ENCODE measurements at places on chromosomes 16 and 17.

DNA sequence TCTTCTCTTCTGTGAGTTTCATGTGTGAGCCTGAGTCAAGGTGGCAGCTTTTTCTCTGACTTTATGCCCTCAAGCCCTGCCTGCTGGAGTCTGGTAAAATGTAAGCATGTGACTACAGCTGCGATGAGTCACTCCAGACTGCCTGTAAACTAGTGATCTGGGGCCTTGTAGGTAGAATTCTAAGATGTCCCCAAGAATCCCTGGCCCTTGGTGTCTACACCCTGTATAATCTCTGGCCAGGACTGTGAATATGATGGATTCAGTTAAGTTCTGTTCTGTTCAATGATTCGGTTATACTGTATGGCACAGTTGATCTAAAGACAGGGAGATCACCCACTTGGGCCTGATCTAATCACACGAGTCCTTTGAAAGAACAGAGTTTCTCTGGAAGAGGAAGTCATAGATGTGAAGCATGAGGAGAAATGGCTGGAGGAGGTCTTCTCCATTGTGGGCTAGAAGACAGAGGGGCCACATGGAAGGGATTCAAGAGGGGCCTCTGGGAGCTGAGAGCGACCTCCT, 29.8 kb downstream of the PRSS54 start:
- no peak for DNase-seq

- DNase-seq, result no peak
Observed at GRCh38 chr17:8922451-8922850, 43.1 kb downstream of the PIK3R5 start.

GRCh38 chr17:2013994-2014317, 11.2 kb downstream of the RTN4RL1 start:
- DNase-seq, result no peak

- DNase-seq, result no peak
Observed at GRCh38 chr16:81873206-81873605, 94.1 kb downstream of the PLCG2 start.

DNA sequence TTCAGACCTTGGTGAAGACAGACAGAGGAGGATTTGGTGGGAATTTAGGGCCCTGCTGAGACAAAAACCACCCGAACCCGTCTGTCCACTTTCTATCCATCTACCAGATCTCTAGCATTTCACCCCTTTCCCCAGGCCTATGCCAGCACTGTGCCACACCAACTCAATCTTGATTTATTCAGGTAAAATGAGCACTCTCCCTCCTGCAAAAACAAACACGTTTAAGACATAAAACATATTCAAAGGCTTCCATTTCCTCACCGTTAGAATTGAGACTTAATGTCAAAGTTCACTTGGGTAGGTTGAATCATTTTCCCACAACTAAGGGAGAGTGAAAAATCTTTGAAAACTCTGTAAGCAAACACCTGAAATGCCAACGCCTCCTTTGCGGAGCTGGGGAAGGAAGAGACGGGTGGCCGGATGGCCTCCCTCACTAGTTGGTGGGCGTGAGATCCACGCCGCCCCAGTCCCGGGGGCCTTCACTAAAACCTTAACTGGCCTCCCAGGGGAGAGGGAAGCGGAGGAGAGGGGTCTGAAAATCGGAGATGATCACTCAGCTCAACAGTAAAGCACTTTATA, 862 bp downstream of the DCAKD start:
- DNase-seq, result no peak

DNA sequence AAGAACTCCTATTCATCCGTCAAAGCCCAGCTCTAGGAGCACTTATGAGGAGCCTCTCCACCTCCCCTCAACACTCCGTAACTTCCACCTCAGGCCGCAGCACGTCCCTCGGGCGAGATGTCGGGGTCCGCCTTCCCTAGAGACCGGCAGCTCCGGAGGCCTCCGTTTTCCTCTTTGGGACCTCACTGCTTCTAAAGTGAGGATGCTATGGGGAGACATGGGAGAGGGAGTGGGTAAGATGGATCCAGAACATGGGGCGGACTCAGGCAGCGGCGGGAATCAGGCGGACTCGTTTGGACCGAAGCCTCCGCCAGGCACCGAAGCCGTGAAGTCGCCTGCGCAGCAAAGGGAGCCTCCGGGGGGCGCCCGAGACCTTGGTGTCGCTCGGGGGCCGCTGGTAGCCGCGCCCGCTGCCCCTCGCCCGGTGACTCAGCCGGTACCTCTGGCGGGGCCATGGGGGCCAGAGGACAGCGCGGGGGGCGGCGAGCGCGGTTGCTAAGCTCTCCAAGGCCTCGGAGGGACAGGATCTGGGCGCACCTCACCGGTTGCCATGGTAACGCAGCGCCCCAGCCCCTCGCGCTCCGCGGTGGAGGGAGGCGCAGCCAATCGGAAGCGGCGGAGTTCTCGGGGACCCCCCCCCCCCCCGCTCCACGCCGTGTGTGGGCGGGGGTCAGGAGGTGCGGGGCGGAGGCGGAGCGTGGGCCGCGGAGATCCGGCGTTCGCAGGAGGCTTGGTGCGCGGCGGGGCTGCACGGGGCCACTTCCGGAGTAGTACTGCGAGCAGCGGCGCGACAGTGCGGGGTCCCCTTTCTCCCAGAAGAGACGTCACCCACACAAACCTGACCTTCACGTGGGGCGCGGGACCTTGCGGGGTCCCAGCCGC, 1.3 kb upstream of the HIC1 start:
- no peak for DNase-seq

All from stimulated activated CD4-positive, alpha-beta T cell treated with anti-CD3 and anti-CD28 coated beads, Interleukin-1b, Interleukin-23, amount 100 ng/mL, for 1 hour (primary cell).